C1 segment of cervical spinal cord (tissue), 14 donors: ENCODE measurements at places on chromosomes 6 and 20.

DNA sequence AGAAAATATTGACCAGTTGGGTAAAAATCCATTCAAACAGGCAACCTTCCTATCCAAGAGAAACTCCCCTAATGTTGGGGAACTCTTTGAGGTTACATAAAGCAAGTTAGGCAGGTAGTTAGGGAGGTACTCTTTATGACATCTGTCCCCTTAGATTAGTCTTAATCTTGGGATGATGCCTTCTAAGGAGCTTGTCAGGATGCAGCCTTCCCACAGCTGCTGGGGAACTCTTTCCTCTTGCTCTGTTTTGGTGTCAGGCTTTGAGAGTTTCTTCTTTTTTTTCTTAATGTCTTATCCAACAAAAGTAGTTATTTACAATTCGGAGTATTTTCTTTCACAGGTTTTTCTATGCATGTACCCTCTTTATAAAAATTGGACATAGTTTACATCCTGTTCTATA is 194.8 kb downstream of the CDKAL1 start:
- no peak for DNase-seq

GRCh38 chr20:30284281-30284905 is 973.1 kb upstream of the DEFB115 start:
- DNase-seq = no peak

GRCh38 chr20:2807019-2807418 is 6.6 kb upstream of the CPXM1 start:
- no peak for DNase-seq

DNA sequence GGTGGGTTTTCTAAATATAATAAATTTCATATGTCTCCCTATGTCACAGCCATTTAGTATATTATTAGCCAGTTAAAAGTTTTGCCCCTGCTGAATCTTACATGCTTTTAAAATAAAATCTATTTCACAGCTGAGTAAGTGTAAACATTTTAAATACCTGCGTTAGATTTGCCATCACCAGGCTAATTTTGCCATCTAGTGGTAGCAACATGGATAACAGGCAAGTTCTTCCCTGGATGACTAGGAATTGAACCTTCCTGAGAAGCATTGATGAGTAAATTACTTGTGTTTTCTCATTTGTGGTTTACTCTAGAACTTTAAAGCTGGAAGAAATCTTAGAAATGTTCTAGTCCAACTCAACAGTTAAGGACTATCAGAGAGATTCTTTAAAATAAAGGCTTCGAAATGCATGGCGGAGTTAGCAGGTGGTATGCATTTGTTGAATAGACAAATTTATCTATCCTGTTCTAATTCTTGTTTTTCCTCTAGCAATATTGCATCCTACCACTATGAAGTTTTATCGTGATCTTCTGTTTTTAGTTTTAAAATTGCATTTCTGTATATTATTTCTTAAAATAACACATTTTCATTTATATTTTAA is 2.6 kb downstream of the PRSS35 start:
- no peak for DNase-seq

DNA sequence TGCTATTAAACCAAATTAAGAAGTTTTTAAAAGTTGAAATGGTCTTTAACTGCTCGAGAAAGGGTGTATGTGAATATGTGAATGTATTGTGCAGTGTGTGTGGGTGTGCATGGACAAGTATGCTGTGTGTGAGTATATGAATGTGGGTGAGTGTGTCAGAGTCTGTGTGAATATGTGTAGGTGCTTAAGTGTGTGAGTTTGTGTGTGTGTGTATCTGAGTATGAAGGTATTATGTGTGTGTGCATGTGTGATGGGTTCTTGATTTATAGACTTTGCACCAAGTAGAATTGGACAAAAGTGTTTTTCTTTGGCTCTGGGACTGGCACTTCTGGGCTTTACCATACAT is 21.6 kb downstream of the EYA2 start:
- no peak for DNase-seq

- no peak for DNase-seq
These were observed 198.8 kb upstream of the CDYL start for GRCh38 chr6:4577406-4577805.
